ENCODE measurements at places on chromosomes 2 and 18.

DNA sequence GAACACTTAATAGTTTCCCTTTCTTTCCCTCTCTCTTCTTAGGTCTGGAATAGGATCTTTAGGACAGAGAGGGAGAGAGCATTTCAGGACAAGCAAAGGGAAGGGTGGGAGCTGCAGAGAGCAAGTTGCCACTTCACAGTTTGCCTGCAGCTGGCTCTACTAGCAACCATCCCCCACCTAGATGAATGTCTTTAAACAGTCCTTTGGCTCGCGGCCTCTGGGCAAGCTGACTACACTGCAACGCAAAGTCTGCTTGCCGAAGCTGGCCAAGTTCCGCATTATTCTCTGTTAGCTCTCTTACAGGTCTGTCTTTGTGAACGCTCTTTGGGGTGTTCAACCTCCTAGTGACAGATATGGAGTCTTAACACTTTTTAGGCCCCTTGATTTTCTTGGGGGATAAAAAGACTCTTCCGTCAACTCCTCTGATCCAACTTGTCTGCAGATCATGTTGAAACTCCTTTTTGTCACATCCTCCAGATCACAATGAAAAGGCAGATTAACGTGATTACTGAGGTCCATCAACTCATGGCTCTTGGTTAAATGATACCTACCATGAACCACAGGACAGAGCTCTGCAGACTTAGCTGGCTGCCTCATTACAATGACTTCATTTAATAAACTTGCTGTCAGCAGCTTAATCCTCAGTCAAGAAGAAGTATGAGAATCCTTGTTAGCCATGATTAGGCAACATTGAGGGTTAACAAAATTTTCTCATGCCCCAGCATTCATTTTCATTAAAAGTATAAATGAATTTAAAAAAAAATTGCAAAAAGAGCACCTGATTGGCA is 74.6 kb downstream of the SLC4A3 start:
- DNase-seq, result no peak

GRCh38 chr2:171036532-171036931 is 107.5 kb downstream of the GORASP2 start:
- no peak for DNase-seq

- DNase-seq, result no peak
Observed at GRCh38 chr2:34368304-34368703, 769.2 kb upstream of the FAM98A start.

GRCh38 chr18:59980188-59980637 is 80.4 kb downstream of the PMAIP1 start:
- DNase-seq, result no peak

- no peak for DNase-seq
Observed at GRCh38 chr2:7774481-7774880, 857.3 kb downstream of the RNF144A start.

DNA sequence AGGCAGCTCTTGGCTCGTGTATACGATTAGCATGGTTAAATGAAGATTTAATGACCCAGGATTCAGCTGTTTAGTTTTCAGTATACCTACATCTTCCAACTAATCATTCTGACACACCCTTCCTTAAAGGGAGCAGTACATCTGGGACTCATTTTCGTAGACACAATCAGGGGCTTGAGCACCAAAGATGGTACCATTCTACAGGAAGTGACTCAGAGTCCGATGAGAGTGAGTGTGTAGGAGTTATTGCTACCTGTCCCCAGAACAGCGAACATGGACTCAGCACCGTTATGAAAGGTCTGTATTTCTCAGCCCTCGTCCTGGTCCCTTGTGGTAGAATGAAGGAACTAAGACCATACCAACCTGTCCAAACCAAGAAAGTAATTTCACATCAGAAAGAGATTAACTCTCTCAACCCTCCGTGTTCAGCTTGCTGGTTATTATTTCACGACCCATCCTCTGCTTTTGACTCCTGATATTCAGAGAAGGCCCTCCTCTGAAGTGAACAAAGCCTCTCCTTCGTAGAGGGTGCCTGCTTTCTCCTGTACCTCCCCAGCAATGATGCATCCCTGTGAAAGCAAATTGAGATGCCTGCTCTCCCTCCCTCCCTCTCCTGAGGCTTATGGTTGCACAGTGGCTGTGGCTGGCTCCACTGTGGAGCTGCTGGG is 214.8 kb downstream of the MTX2 start:
- DNase-seq, result no peak

DNA sequence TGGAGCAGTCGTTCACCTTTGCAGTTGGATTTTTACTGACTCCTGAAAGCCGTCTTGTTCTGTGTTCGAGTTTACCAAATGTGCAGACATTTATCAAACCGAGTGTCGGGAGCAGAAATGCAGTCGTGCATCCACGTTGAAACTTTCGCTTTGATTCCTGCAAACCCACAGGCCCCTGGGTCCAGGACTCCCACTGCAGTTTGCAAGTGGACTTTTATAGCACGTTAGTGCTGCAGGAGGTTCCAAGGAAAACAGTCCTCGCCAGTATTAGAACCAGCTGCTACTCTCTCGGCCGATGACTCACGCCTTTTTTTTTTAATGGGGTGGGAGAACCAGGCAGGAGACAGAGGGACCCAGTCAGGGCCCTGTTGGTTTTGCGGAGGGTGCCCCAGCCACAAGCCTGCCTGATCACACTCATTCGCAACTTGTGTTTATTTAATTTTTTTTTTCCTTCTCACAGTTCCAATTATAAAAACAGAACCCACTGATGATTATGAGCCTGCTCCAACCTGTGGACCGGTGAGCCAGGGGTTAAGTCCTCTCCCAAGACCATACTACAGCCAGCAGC is 90.1 kb downstream of the NFATC1 start:
- no peak for DNase-seq

GRCh38 chr18:50704357-50704940 is 115.4 kb downstream of the MRO start:
- no peak for DNase-seq

GRCh38 chr18:41096504-41096903 is 858.5 kb upstream of the PIK3C3 start:
- DNase-seq, result no peak

Measured in stimulated activated CD8-positive, alpha-beta memory T cell treated with anti-CD3 and anti-CD28 coated beads, Interleukin-4, amount 100 ng/mL, for 24 hours (primary cell).